ENCODE measurements at places on chromosomes 3 and 15. TPM values are rescaled to one million over a fixed set of nuclear protein-coding genes. Genes with fewer than 3 reads are reported as not detected.

The DAZL gene
- not detected for total RNA-seq

The WDR73 gene
- total RNA-seq: 35.6 TPM

The SCN11A gene
- total RNA-seq: 0.05 TPM

The GOLGA8G gene
- not detected for total RNA-seq

The ACTC1 gene
- total RNA-seq: not detected

The CNTN4 gene
- total RNA-seq: not detected

The SLC28A1 gene
- total RNA-seq: not detected

The ARRDC4 gene
- total RNA-seq: 19.6 TPM

The MELTF gene
- total RNA-seq: 47.6 TPM

The HESX1 gene
- total RNA-seq: 2.1 TPM

The TERC gene
- total RNA-seq: 47.0 TPM

The NOP10 gene
- 216 TPM for total RNA-seq

The ZIC1 gene
- total RNA-seq: not detected

The CD86 gene
- not detected for total RNA-seq

The ANKDD1A gene
- 8.1 TPM for total RNA-seq

The C2CD4A gene
- total RNA-seq: not detected

The SAXO2 gene
- 5.7 TPM for total RNA-seq

The IL17RB gene
- 8.3 TPM for total RNA-seq

The CILP gene
- not detected for total RNA-seq

The MEGF11 gene
- total RNA-seq: 2.3 TPM

The SUSD5 gene
- not detected for total RNA-seq

The GRAMD2A gene
- total RNA-seq: 8.0 TPM

The TEX264 gene
- total RNA-seq: 36.0 TPM

The FBXO40 gene
- total RNA-seq: not detected

Data from HCT116 (cell line).